ENCODE measurements at places on chromosomes 7 and 10.
A peak's percentile ranks its signal among the peaks of the same experiment; 100 is the strongest.

DNA sequence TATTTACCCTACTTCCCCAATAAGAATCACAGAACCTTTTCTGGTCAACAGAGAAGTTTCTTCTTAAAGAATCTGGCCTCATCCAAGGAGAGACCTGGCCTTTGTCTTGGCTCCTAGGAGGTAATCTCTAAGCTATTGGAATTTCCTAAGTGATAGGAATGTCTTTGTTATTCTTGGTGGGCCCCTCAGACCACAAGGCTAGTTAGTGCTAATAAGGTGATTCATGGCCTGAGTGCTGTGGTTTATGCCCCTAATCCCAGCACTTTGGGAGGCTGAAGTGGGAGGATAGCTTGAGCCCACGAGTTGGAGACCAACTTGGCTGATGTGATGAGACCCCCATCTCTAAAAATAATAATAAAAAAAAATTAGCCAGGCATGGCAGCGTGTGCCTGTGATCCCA lies 60.0 kb upstream of the CYP2C18 start:
- no peaks in the 10 kb centered on the region for H3K36me3 ChIP-seq
- H3K27me3 ChIP-seq = no peaks in the 10 kb centered on the region
- no peak overlapping the region for H3K4me3 ChIP-seq
- no peaks in the 10 kb centered on the region for H3K4me1 ChIP-seq
- no peak overlapping the region for H3K27ac ChIP-seq

- H3K27me3 ChIP-seq = no peaks in the 10 kb centered on the region
- H3K4me1 ChIP-seq = no peaks in the 10 kb centered on the region
- H3K4me3 ChIP-seq = no peak overlapping the region
- no peak overlapping the region for H3K27ac ChIP-seq
- DNase-seq = no peak
- H3K36me3 ChIP-seq = no peaks in the 10 kb centered on the region
These were observed 111.0 kb downstream of the NRP1 start for GRCh38 chr10:33223326-33224000.

DNA sequence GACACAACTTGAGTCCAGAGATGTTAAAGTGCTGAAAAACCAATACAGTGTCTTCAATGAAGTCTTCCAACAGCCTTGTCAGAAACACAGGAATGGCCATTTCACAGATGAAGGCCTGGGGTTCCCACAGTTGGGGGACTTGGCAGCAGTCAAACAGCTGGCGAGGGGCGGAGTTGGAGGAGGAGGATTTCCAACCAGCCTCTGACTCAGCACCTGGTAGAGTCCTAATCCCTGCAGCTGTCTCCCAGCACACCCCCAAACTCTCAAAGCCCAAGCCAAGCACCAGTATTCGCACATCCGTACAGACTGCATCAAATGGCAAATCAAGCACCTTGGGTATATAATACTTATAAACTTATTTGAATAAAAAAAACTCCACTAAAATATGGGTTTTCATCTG lies 28.0 kb downstream of the CTBP2 start:
- H3K36me3 ChIP-seq = no peaks in the 10 kb centered on the region
- peaks cover 82% of the 10 kb centered on the region for H3K27me3 ChIP-seq
- no peak overlapping the region for H3K27ac ChIP-seq
- no peaks in the 10 kb centered on the region for H3K4me1 ChIP-seq
- no peak for DNase-seq

DNA sequence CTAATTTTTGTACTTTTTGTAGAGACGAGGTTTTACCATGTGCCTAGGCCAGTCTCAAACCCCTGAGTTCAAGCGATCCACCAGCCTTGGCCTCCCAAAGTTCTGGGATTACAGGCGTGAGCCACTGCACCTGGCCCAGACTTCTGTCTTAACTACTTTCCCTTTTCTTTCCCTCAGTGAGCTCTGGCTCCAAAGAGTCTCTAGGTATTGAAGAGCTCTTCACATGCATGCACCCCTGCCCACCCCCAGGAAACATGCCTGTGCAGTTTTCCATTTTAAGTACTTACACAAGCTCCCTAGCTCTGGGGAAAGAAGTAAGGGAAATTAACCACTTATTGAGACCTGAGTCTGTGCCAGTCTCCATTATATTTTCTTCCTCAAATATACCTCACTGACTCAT lies 2.0 kb downstream of the MYOZ1 start:
- no peaks in the 10 kb centered on the region for H3K27me3 ChIP-seq
- no peak overlapping the region for H3K27ac ChIP-seq
- DNase-seq = no peak
- H3K36me3 ChIP-seq = no peaks in the 10 kb centered on the region

DNA sequence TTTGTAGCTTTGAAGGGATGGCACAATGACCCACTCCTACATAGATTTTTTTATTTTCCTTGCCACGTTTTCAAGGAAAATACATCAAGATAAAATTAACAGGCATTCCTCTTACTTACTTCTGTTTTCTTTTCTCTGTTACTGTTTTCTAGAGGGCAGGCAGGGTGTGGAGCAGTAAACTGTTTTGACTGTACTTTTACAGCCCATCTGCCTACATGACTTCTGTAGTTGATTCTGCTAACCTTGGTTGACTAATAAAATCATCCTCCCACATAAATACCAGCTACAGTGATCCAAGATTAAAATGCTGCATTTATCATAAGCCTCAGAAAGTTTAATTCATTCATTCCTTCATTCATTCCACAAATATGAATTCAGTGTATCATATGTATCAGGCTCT lies 158.5 kb downstream of the TRIL start:
- no peak for DNase-seq
- no peaks in the 10 kb centered on the region for H3K4me1 ChIP-seq
- no peak overlapping the region for H3K4me3 ChIP-seq

DNA sequence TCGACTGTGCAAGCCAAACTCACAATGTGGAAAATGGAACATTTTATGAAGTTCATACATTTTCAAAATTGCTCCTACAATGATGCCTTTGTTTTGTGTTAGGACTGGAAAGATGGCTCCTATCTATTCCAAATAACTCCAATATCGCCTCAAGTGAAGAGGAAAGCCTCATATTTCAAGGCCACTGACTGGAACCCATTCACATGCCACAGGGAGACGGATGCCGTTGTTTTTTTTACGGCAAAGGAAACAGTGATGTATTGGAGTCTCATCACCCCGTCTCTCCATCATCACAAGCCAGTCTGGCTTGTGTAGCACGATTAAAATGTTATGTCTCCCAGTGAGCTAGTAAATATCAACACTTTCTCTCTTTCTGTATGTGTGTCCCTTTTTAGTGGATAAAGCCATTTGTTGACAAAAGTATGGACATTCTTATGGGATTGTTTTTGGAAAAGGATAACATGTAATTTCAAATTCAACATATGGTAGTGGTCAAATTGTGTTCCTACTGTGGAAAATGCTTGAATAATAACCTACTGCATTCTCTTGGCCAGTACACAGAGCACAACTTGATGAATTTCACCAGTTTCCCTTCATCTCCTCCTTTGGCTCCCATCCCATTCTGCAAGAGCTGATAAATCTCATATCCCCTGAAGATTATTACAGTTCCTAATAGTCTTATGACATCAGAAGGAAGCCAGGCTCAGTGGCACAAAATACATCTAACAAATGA lies 109.5 kb upstream of the PITRM1 start:
- H3K36me3 ChIP-seq = no peaks in the 10 kb centered on the region
- no peaks in the 10 kb centered on the region for H3K27me3 ChIP-seq
- H3K27ac ChIP-seq = no peak overlapping the region
- no peak overlapping the region for H3K4me3 ChIP-seq
- DNase-seq = no peak

DNA sequence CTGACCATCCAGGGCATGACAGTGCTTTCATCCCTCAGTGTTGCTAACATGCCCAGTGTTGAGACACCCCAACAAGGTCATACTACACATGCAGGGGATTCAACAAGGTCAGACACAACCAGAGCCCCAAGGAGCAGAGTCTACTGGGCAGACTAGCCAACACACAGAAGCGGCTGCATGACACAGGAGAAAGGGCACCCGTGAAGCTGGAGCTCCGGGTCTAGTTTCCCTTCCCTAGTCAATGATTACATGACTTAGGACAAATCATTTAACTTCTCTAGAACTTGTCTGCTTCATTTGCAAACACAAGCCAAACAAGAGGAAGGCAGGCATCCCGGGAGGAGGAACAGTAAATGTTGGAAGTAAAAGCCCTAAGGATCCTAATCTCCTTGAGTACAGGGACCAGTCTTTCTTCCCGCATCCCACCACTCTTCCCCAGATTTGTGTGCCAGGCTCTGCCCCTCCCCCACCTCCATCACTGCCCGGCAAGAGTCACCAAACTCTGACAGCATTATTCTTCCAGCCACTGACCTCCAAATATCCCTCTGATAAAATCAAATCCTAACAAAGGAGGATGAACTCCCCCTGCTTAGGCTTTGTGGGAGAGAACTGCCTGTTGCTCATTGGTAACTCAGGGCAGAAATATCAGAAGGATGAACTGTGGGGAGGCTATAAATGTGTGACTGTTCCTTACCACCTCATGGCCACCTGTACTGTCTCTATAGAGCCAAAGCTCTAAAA lies 104.3 kb downstream of the KCNMA1 start:
- 0 out of 2 replicates have a peak, but pooled peaks cover 7% of the 10 kb centered on the region for H3K4me1 ChIP-seq
- no peak for DNase-seq
- H3K27me3 ChIP-seq = no peaks in the 10 kb centered on the region
- H3K36me3 ChIP-seq = no peaks in the 10 kb centered on the region

DNA sequence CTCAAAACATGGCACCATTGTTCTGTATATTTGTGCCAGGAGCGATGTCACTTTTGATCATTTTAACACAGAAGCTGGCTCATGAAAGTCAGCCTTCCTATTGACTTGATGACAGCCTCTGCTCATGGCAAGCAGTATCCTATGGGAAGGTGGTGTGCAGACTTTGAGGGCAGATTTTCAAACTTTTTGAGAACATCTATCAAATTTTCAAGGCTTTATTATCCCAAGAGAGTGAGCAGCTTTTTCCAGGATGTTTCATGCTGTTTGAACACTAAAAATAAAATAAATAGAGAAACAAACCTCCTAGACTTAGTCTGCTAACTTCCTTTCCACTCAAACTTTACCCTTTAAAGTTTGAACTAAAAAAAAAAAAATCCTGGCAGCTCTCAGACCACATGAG lies 20.3 kb downstream of the FAM13C start:
- H3K27me3 ChIP-seq = no peaks in the 10 kb centered on the region
- H3K4me1 ChIP-seq = no peaks in the 10 kb centered on the region
- no peaks in the 10 kb centered on the region for H3K36me3 ChIP-seq
- no peak overlapping the region for H3K27ac ChIP-seq
- no peak overlapping the region for H3K4me3 ChIP-seq

DNA sequence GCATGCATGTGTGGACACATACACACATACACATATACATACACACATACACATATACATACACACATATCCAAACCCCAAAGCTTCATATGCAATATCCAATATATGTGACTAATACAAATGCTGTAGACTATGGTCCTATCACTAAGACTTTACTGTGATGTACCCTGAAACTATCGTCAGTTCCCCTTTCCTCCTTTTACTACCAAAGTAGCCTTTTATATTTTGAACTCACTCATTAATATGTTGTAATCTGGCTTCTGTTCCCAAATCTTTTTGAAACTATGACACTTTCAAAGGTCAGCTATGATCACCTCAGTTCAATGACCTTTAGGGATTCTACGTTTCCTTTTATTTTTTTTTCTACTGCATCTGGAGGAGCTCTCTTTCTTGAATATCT lies 64.8 kb upstream of the TFEC start:
- peaks cover 10% of the 10 kb centered on the region for H3K4me1 ChIP-seq
- peaks cover 24% of the 10 kb centered on the region for H3K27me3 ChIP-seq
- DNase-seq = no peak
- no peak overlapping the region for H3K4me3 ChIP-seq
- no peaks in the 10 kb centered on the region for H3K36me3 ChIP-seq
- H3K27ac ChIP-seq = no peak overlapping the region

- no peaks in the 10 kb centered on the region for H3K27me3 ChIP-seq
- H3K36me3 ChIP-seq = peaks cover 7% of the 10 kb centered on the region
- DNase-seq = no peak
- H3K4me1 ChIP-seq = peaks cover 50% of the 10 kb centered on the region
- peak overlapping the region; percentile 48 for H3K4me3 ChIP-seq
These were observed 107.5 kb downstream of the TNS3 start for GRCh38 chr7:47474211-47474936.

DNA sequence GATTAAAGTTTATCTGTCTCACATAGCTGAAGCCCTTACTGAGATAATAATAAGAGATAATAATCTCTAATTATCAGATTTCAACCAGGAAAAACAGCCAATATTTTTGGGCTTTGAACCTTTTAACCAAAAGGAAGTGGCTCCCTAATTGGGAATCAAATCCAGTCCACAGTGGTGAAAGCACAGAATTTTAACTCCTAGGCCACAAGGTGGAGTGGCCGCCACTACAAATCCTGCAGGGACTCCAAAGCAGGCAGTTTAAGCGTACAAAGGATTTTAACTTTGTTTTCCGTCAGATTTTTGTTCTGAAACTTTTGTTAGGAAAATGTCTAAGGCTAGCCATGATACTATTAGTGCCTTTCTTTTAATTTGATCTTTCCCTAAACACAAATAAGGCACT lies 99.6 kb upstream of the CCNY start:
- no peaks in the 10 kb centered on the region for H3K27me3 ChIP-seq
- H3K36me3 ChIP-seq = no peaks in the 10 kb centered on the region
- DNase-seq = no peak
- H3K27ac ChIP-seq = no peak overlapping the region

DNA sequence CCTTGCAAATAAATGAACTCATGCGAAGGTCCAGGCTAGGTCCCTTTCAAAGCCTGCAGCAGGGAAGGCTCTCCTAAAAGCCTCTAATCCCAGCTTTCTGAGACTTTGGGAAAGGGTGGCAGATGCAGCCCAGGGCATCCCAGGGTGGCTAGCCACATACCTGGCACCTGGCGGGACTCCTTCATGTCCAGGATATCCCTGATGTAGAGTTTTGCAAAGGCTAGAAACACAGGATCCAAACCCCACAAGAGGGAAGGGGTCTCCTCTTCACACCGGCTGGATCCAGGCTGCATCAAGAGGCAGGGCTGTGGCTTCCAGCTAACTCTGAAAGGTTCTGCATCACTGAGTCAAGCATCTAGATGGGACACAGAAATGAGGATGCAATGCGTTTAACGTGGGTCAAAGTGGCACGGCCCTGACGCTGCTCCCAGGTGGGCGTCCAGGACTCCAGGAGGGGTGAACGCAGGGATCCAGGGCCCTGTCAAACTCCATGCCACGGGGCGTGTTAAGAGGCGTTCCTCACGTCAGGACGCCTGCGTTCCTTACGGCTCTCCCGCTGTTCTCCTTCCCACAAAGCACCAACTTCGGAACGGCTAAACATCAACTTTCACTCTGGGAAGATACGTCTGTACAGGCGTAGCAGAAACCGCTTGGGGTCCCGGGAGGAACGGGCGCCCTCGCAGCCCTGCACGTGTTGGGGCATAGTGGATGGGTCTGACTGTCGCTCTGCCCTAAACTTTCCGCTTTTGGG lies 507 bp downstream of the STN1 start:
- peak; percentile 26 for DNase-seq
- H3K27me3 ChIP-seq = no peaks in the 10 kb centered on the region
- H3K4me3 ChIP-seq = peak overlapping the region; percentile 94
- peaks cover 9% of the 10 kb centered on the region for H3K4me1 ChIP-seq
- H3K36me3 ChIP-seq = no peaks in the 10 kb centered on the region

GRCh38 chr10:114102256-114102655 lies 58.6 kb downstream of the ADRB1 start:
- peaks cover 19% of the 10 kb centered on the region for H3K4me1 ChIP-seq
- no peaks in the 10 kb centered on the region for H3K36me3 ChIP-seq
- no peak overlapping the region for H3K27ac ChIP-seq
- no peak overlapping the region for H3K4me3 ChIP-seq
- no peaks in the 10 kb centered on the region for H3K27me3 ChIP-seq

Measured in MM.1S (cell line).